Effector CD4-positive, alpha-beta T cell (primary cell): ENCODE measurements at places on chromosomes 16 and 17.

GRCh38 chr16:17321824-17322223, 148.9 kb downstream of the XYLT1 start:
- no peak for DNase-seq

DNA sequence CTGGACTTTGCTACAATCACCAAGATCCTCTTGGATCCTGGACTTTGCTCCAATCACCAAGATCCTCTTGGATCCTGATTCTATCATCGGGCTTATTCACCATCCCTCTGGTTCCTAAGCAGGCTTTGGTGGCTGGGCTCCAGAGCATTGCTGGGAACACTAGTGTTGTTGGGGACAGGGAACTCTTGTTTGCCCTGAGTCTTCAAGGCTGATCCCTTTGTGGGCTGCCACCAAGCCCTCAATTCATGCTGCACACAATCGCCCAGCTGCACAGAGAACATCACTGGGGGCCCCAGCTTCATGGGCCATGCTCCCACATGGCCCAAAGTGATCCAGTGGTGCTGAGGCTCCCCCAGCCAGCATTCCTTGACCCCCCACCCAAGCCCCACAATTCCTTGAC, 88.3 kb downstream of the TMEM132E start:
- DNase-seq = no peak

DNA sequence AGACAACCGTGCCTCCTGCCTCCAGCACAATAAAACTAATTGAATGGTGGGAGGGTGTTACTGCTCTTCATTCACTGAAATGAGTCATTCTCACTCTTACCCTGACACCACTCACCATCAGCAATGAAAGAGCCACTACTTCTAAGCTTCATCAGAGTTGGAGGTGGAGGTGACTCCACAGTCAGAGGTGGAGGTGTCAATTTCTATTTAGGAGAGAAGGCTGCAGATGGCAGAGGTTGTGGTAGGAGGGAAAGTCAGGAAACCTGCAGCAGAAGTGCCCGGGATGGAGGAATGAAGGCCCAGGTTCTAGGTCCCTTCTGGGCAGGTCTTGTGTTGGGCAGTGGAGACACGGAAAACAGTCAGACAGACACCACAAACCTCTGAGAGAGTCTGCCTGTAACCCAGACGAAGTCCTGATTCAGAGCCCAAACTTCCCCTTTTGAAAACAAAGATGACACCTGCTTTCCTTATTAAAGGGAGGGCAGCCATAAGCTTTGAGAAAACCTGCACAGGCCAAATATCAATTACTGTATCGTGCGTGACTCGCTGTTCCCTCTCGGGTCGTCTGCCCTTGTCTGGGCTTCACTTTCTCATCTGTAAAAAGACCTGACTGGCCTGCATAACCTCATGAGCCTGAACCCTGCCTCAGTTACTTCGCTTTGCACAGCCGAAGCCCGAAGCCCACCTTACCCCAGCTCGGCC, 668 bp downstream of the ATPAF2 start:
- no peak for DNase-seq

DNA sequence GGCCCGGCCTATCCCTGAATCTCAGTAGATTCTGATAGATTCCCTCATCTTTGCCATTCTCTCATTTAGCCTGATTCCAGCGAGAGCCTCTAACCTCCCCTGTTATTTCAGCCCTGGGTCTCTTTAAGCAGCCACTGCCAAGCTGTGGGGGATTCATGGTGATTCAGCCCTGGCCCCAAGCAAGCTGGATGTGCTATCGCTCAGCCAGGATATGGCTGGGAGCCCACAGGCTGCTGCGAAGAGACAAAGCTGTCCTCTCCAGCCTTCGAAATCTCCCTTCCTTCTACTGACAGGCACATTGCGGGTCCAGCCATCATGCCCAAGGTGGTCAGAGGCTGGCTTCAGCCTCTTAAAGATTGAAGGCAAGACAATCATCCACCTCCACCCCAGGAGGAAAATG, 394.1 kb downstream of the SOX9 start:
- no peak for DNase-seq

DNA sequence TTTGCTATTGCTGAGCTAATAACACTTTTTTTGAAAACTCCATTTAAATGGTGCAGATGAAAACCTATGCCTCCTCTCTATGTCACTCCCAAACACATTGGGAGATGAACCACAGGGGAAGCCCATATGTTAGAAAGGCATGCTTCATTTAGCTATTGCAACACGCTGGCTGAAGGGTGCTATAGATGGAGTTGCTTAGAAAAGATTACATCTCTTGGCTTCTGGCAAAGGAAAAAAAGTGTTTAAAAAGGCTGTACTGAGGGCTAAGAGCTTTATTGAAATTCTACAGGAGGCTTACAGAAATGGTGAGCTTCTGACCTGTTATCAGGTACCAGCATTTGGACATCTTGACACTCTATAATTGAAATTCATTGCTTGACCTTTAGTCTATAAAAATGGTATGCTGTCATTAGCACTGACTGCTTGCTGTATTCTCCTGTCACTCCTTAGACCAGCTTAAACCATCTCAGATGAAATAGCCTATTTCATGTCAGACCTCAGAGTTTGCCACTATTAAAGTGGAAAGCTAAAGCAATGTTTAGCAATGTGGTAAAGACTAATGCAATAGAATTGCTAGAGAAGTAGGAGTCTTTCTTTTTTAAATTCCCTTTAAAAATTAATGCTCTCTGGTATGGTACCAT, 503.9 kb downstream of the CDH11 start:
- no peak for DNase-seq

DNA sequence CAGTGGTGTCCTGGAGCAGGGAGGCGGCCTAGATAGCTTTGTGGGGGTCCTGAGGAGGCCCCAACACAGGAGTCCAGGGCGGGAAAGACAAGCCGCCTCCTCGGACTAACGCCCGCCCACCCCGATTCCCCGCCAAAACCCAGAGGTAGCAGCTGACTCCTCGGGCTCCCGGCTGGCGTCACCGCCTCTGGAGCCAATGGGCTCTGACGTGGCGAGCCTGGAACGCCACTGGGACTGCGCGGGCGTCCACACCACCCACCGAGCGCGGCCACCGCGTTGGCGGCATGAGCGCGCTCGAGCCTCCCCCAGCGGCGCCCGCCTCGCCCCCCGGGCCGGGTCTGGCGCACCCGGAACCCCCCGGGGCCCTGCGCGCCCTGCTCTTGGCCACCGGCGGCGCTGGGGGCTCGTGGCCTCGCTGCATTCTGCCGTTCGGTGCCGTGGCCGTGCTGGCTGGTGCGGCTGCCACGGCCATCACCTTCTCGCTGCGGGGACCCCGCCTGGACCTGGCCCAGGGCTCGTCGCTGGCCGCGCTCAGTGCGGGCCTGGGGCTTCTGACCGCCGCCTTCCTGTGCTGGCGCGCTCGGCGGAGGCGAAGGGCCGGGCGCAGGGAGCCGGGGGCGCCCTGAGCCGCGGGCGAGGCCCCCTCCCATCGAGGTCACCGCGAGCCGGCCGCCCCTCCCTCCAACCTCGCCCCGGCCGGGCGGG, 3.4 kb upstream of the NTN3 start:
- no peak for DNase-seq

- no peak for DNase-seq
Observed at GRCh38 chr17:82993005-82993404, 86.4 kb upstream of the METRNL start.

- DNase-seq = no peak
Observed at GRCh38 chr17:77285594-77286390, 145.0 kb downstream of the SEC14L1 start.

DNA sequence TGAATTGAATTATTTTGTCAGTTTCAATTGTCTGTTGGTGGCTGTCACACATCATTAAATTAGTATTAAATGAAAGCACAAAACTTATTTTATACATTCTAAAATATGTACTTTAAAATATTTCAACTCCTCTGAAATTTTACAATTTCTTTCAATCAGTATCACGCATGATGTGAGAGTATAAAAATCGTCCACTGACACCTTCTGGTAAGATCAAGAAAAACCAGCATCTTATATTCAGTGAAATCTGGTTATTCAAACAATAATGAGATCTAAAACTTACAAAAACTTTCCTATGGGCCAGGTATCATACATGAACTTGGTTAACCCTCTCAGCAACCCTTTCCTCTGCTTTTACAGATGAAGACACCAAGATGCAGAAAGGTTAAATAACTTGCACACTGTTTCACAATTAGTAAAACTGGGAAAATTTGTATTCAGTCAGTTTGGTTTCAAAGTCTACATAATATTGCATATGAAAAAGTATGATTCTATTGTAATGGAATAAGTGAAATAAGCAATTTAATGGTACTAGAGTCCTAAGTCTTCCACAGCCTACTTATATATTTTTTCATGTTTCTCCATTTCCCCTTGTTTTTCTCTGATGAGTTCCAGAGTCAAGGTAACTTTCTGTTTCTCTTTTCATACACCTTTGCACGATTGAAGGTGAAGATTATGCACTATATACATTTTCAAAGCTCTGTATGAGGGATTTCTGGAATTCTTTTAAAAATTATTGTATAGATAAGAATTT, 58.7 kb downstream of the EFCAB5 start:
- DNase-seq = no peak

DNA sequence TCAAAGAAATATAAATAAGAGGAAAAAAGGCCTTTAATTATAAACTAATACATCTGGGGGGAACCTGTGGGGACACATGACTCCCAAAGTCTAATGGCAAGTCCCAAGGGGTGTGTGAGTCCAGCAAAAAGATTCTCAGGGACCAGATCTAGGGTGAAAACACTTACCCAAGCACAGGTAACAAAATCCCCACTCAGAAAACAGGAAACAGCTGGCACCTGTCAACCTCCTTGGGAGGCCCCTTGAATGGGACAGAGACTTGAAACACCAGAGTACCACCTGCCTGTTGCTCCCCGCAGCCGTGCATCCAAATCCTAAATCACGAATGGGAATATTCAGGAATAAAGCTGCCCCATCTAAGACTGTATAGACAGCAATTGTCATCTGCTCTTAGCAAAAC, 461.2 kb upstream of the CDH5 start:
- no peak for DNase-seq

DNA sequence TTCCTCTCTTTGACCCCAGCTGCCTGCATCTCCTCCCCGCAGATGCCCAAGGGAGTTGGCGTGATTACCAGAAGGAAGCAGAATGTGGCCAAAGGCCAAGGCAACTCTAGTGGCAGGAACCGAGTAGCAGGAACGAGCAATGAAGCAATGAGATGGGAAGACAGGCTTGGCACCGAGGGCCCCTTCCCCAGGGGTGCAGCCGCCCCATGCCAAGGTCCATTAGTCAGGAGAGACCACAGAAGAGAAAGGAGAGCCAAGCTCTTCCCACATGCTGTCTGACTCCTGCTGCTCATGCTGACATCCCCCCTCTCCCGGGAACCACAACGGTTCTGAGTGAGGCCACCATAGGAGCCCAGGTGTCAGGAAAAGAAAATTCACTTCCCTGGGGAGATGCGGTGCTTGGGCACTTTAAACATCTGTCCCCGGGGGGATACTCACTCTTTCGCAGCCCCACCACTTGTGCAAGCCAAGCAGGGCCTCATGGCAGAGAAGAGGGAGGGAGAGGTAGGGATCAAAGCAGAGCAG, 67.4 kb downstream of the MYO18A start:
- DNase-seq = no peak

- DNase-seq = no peak
Observed at GRCh38 chr17:35057332-35057915, 6.1 kb downstream of the RFFL start.

- peak; percentile 68 for DNase-seq
Observed at GRCh38 chr17:27602721-27603420, 28.1 kb upstream of the LGALS9 start.

- DNase-seq = no peak
Observed at GRCh38 chr16:31714903-31715504, 158.6 kb upstream of the ZNF267 start.

DNA sequence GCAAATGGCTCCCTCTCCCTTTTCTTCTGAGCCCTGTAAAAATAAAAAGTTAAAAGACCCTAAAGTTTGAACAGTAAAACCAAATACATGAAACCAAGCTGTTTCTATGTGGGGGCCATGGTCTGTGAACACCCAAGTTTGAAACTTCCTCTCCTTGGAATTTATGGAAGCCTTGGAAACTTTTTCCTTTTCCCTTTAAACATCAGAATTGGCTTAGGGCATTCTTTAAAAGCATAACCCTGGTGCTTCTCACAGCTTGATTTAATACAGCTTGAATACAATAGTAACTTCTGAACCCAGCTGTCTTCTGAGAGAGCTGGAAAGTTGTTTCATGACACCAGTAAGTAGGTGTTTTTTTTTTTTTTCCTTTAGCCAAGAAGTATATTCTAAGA, 26.5 kb downstream of the NKD1 start:
- DNase-seq = no peak

- DNase-seq = no peak
Observed at GRCh38 chr16:82631701-82632685, 5.2 kb downstream of the CDH13 start.

GRCh38 chr16:47976636-47977210, 179.1 kb downstream of the ABCC12 start:
- DNase-seq = no peak

DNA sequence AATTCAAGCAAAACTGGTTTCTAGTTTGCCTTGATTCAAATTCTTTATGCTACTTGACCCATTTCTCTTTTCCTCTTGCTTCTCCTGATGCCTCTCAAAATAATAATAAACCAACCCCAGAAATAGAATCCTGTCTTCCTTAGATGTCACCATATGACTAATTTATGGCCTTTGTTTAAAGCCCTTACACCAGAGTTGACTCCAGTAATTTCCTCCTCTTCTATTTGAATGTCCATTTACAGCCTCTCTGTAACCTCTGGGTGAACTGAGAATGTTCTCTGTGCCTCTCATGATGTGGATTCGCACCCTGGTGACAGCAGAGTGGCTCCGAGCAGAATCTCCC, 31.5 kb downstream of the ZFHX3 start:
- no peak for DNase-seq

GRCh38 chr17:2259769-2260536, 43.6 kb downstream of the SMG6 start:
- peak; percentile 35 for DNase-seq

- no peak for DNase-seq
Observed at GRCh38 chr17:13989138-13989537, 80.2 kb upstream of the COX10 start.

- DNase-seq = no peak
Observed at GRCh38 chr16:52496051-52496876, 50.7 kb downstream of the TOX3 start.

DNA sequence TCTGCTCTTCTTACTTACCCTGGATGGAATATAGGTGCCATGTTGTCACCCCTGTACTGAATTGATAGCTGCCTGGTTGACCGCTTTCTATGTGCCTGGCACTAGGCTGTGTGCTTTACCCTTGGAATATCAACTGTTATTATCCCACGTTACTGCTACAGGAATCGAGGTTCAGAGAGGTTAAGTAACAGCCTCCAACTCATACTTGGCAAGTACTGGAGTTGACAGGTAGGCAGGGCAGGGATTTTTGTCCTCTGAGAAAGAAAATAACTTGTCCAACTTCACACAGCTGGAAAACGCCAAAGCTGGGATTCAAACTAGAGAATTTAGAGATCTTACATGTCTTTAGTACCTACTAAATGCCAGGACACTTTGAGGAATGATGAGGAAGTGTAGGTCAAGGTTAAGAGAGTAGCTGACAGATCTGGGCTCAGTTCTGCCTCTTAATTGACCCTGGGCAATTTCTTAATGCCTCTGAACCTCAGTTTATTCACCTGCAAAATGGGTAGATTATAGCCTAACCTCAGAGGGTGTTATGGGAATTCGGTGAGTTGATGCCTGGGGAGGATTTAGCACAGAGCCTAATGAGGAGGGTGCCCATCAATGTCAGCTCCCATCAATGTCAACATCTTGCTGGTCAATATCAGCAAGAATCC, 25.8 kb downstream of the ITPRIPL2 start:
- no peak for DNase-seq
